Activated CD4-positive, alpha-beta T cell treated with anti-CD3 and anti-CD28 coated beads, Interleukin-2, amount 10 ng/mL, durations not matched to agents 24 days and 14 days (primary cell): ENCODE measurements at places on chromosomes 12 and 14. TPM values are rescaled to one million over a fixed set of nuclear protein-coding genes. Genes with fewer than 3 reads are reported as not detected.

DNA sequence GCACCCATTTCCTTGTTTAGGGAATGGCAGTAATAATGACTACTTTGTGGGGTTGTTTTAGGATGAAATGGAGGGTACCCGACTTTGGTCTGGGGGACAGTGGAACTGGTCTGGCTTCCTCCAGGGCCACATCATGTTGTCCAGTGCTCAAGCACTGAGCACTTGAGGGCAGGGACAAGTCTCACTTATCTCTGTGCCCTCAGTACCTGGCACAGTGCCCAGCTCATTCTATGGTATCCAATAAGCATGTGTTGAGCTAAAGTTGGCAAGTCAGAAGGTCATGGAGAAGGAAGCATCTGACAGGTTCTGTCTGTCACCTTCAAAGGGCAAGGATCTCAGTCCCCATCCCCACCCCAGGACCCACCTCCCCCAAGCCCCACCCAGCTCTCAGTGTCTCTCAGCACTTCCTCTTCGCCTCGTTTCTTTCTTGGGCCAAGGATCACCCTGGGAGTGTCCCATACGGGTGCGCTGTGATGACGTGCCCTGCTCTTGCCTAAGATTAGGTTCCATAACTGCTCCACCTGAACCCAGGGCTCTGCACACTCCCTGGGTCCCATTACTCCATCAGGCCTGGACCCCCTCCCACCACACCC is 24.3 kb upstream of the TMEM106C start:
- DNase-seq, result no peak

GRCh38 chr14:105326891-105327694 is 12.5 kb downstream of the PACS2 start:
- DNase-seq, result no peak

DNA sequence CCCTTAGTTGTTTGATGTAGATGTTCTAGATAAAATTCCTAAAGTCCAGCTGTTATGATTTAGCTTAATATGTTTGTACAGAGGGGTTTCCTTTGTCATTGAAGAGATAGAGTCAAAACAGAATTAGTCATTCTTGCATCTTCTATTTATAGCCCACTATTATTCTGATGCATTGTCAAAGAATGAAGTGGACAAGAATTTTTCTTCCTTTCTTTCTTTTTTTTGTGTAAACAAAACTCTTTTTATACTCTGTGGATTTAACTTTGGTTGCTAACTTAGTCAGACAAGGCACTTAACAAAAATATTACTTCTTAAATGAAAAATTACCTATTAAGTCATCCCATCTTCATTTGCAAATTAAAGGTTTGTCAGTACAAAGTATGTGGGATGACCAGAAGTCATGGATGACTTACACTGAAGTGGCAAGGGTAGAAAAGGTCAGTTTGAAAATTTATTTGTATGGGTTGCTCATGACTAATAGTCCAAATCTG is 215.6 kb upstream of the DDHD1 start:
- no peak for DNase-seq

GRCh38 chr12:90801776-90802175 is 153.2 kb downstream of the CCER1 start:
- no peak for DNase-seq

RIPK3 gene
- total RNA-seq, result 12.0 and 13.9 TPM in 2 replicates

GRIN2B gene
- total RNA-seq, result not detected in 2 replicates

VEZT gene
- 57.7 and 58.8 TPM in 2 replicates for total RNA-seq

AP1G2 gene
- 135 and 142 TPM in 2 replicates for total RNA-seq

BATF gene
- 175 and 178 TPM in 2 replicates for total RNA-seq

ZNF891 gene
- total RNA-seq, result 2.2 and 2.4 TPM in 2 replicates

C12orf54 gene
- total RNA-seq, result not detected in 2 replicates
